ENCODE measurements at places on chromosomes 1 and 21. TPM values are rescaled to one million over a fixed set of nuclear protein-coding genes. Genes with fewer than 3 reads are reported as not detected.
A peak's percentile ranks its signal among the peaks of the same experiment; 100 is the strongest.

GRCh38 chr1:45854724-45855123 lies 51.3 kb downstream of the MAST2 start:
- no peaks in the 10 kb centered on the region for H3K27me3 ChIP-seq
- H3K27ac ChIP-seq: no peak overlapping the region
- H3K4me3 ChIP-seq: no peak overlapping the region
- no peaks in the 10 kb centered on the region for H3K36me3 ChIP-seq
- DNase-seq: no peak

RORC gene
- not detected for total RNA-seq

LPAR3 gene
- 2.7 TPM for total RNA-seq

MEX3A gene
- total RNA-seq: not detected

ALPL gene
- 7.8 TPM for total RNA-seq

NBPF20 gene
- total RNA-seq: 2.4 TPM

DNA sequence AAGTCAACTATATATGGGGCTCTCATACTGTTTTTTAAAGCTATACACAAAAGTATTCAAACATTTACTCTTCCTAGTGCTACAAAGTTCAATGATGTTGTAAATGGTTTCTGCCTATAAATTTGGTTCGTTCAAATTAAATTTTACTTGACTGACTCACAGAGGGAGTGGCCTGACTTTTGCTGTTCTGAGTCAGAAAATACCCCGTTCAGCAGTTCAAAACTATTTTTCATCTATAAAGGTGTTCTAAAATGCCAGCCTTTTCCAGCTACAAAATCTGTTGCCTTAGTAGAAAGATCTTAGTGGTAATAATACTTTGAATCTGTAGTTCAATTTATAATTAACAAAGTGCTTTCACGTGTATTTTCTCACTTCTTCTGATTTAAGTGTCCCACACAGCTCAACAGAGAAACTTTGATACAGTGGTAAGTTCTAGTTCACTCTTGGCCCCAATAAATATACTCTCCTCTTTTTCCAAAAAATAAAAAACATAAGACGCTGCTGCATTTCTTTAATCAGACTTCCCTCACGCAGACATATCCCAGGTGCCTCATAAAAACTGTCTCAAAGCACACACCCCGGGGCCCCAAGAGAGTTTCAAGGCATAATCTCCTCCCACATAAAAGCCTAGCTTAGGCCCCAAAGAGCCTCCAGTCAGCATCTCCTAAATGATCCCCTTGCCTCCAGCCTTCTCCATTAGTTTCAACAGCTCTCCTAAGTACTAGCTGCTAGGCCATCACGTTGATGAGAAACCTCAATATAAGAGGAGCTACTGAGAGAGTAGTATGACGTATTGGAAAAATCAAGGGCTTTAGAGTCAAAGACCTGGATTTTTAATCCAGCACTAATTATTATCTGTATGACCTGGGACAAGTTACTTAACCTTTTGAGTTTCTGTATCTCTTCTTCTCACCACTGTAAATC lies 3.2 kb downstream of the PTP4A2 start:
- peaks cover 76% of the 10 kb centered on the region for H3K4me1 ChIP-seq
- H3K27ac ChIP-seq: peak overlapping the region; percentile 77
- no peaks in the 10 kb centered on the region for H3K36me3 ChIP-seq
- no peaks in the 10 kb centered on the region for H3K27me3 ChIP-seq

- no peak overlapping the region for H3K27ac ChIP-seq
- no peak for DNase-seq
Observed at GRCh38 chr1:181073638-181074037, 14.9 kb upstream of the IER5 start.

FCN3 gene
- 4.5 TPM for total RNA-seq

CCDC17 gene
- 4.0 TPM for total RNA-seq

- H3K36me3 ChIP-seq: no peaks in the 10 kb centered on the region
- no peaks in the 10 kb centered on the region for H3K4me1 ChIP-seq
- no peak for DNase-seq
- H3K27ac ChIP-seq: no peak overlapping the region
Observed at GRCh38 chr1:241413386-241413785, 56.4 kb upstream of the RGS7 start.

DNA sequence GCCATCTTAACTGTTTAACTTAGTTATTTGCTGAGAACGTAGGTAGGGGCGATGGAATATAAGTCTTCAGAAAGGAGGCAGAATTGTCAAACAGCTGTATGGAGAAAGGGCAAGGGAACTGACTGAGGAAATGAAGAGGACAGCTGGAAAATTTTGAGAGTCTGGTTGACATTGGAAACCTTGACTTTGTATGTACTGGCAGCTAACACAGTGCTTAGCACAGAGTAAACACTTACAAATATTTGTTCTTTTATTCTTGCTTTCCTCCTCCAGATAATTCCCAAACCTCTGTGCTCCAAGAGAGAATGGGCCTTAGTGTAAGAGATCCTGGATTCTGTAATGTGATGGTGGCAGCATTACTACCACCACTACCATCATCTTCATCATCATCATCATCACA lies 91.3 kb downstream of the ZSCAN20 start:
- peak overlapping the region; percentile 23 for H3K27ac ChIP-seq
- H3K4me3 ChIP-seq: no peak overlapping the region
- peaks cover 20% of the 10 kb centered on the region for H3K4me1 ChIP-seq
- no peak for DNase-seq
- no peaks in the 10 kb centered on the region for H3K27me3 ChIP-seq

LCE1D gene
- total RNA-seq: not detected

- no peaks in the 10 kb centered on the region for H3K4me1 ChIP-seq
- no peak overlapping the region for H3K27ac ChIP-seq
- no peak overlapping the region for H3K4me3 ChIP-seq
- DNase-seq: no peak
- peaks cover 5% of the 10 kb centered on the region for H3K36me3 ChIP-seq
Observed at GRCh38 chr1:21742578-21742977, 40.4 kb downstream of the USP48 start.

DNA sequence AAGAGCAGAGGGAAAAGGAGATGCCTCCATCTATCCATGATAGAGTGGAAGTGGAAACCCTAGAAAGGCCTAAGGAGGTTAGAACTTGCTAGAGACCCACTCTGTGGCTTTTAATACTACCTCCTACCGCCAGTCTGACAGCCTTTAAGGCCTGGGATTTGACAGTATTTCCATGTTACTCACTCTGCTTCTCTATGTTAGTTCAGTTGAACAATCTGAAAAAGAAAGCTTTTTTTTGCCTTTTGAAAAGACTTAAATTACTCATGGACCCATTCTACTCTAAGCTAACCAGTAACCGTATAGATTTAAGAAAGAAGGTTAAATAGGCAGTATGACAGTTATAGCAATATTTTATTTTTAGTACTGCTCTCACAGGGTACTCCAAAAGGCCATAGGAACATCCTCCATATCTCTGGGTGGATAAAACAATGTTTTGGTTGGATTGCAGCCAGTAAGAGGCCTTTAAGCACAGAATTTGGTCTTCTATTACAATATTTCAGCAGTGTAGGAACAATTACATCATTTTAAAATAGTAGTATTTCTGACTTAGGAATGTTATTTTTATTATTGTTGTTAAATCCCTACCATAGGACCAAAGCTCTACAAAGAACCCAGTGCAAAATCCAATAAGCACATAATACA lies 15.9 kb upstream of the GPR25 start:
- no peak overlapping the region for H3K27ac ChIP-seq
- H3K36me3 ChIP-seq: peaks cover 16% of the 10 kb centered on the region
- no peak overlapping the region for H3K4me3 ChIP-seq
- DNase-seq: no peak
- H3K27me3 ChIP-seq: no peaks in the 10 kb centered on the region
- no peaks in the 10 kb centered on the region for H3K4me1 ChIP-seq

BRDT gene
- total RNA-seq: not detected

GRCh38 chr1:15940110-15941043 lies 35.5 kb downstream of the ZBTB17 start:
- DNase-seq: no peak

OPN3 gene
- 7.2 TPM for total RNA-seq

- H3K27ac ChIP-seq: peak overlapping the region; percentile 98
- H3K27me3 ChIP-seq: no peaks in the 10 kb centered on the region
- peaks cover 28% of the 10 kb centered on the region for H3K4me1 ChIP-seq
- peak overlapping the region; percentile 99 for H3K4me3 ChIP-seq
Observed at GRCh38 chr1:154609398-154610380, 1.7 kb upstream of the ADAR start.

DNA sequence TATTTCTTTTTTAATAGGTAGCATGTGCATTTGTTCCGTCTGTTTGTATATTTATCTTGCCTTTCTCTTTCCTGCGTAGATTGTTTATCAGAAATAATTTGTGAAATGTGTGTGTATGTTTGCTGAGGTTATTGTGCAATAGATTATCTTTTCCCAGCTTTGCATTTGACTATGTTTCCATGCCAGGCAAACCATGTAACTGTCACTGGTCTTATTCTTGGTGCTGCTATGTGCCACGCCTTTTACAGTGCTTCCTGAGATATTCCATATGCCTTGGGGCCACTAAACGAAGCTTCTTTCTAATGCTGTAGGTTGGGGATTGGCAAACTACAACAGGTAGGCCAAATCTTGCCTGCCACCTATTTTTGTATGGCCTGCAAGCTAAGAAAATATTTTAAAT lies 598.8 kb downstream of the PLPP3 start:
- DNase-seq: no peak
- no peaks in the 10 kb centered on the region for H3K36me3 ChIP-seq
- no peak overlapping the region for H3K27ac ChIP-seq
- H3K4me3 ChIP-seq: no peak overlapping the region
- H3K27me3 ChIP-seq: no peaks in the 10 kb centered on the region

DNA sequence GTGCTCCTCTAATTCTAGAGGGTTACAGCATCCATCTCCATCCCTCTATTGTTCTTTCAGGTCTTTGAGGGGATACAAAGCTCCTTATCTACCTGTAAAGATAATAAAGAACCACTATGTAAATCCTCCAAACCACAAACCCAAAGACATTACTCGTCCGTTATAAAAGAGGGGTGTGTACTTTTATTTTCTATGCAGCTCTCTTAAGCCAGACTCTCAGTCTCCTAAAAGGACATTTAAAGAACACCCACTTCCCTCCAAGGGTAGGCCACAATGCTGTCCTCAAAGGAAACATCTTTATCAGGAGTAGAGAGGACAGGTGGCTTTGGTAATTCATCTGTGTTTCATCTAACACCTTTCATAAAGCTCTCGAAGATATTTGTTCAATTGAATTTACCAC lies 67.9 kb upstream of the DYNLT5 start:
- H3K27me3 ChIP-seq: no peaks in the 10 kb centered on the region
- peaks cover 21% of the 10 kb centered on the region for H3K4me1 ChIP-seq
- no peaks in the 10 kb centered on the region for H3K36me3 ChIP-seq
- no peak overlapping the region for H3K4me3 ChIP-seq
- H3K27ac ChIP-seq: peak overlapping the region; percentile 49

GRCh38 chr1:47434051-47434842 lies 3.6 kb upstream of the FOXD2 start:
- H3K4me3 ChIP-seq: peak overlapping the region; percentile 52
- no peaks in the 10 kb centered on the region for H3K27me3 ChIP-seq
- H3K27ac ChIP-seq: no peak overlapping the region
- DNase-seq: no peak
- H3K36me3 ChIP-seq: peaks cover 3% of the 10 kb centered on the region
- peaks cover 35% of the 10 kb centered on the region for H3K4me1 ChIP-seq

RNF207 gene
- 30.5 TPM for total RNA-seq

CASP9 gene
- 14.2 TPM for total RNA-seq

DNA sequence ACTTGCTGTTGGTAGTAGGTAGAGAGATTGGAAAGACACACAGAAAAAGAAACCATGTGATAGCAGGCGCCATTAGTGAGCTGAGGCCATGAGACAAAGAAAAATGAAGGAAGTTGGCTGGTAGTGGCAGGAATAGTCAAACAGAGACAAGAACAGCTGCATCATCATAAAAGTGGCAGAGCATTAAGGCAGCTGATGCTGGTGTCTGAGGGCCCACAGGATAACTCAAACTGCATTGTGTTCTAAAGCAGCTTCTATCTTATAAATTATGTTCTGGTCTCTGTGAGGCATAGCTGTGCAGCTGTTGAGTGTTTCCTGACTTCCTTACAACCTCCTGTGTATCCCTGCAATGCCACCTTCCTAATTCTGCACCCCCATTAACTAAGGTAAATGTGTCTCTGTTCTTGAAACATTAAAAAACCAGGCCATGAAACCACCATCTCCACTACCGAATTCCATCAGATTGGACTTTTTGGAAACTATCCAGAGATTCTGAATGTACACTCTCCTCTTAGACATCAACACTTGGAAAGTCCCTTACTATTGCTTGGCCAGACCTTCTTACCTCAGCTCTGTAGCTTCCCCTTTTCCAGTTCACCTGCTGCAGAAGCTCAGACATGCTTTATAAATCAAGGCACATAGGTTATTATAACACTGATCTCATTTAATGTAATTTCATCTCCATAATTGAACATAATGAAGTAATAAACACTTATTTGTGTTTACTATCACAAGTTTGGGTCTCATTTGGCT lies 23.4 kb upstream of the ARHGAP29 start:
- H3K27ac ChIP-seq: no peak overlapping the region
- H3K4me3 ChIP-seq: no peak overlapping the region
- peaks cover 16% of the 10 kb centered on the region for H3K4me1 ChIP-seq

GRCh38 chr1:55896210-55896609 lies 681.0 kb upstream of the USP24 start:
- H3K4me3 ChIP-seq: no peak overlapping the region
- no peaks in the 10 kb centered on the region for H3K36me3 ChIP-seq
- no peak overlapping the region for H3K27ac ChIP-seq
